ENCODE measurements at places on chromosomes 16 and 17. TPM values are rescaled to one million over a fixed set of nuclear protein-coding genes. Genes with fewer than 3 reads are reported as not detected.

ADAM11 gene
- not detected for total RNA-seq

CACNB1 gene
- total RNA-seq = 9.6 TPM

TMEM107 gene
- 1.6 TPM for total RNA-seq

SLFN12L gene
- total RNA-seq = not detected

LPO gene
- not detected for total RNA-seq

DNA sequence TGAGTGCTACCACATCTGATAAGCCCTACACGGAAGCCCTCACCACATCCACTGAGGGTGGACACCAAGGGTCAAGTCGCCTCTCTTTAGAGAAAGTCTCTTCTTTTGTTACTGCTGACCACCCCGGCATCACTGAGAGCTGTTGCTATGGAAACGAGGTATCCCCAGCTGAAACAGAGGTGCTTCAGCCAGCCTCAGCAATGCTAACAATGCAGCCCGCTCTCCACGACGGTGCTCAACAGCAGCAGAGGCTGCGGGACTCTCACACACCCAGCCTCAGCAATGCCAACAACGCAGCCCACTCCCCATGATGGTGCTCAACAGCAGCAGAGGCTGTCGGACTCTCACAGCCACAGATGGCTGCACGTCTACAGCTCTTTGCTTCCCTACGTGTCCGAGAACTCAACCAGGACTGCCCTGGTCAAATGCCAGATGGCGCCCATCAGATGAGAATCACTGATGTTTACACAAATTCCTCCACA lies 41.4 kb downstream of the VPS53 start:
- no peak for DNase-seq
- no peaks in the 10 kb centered on the region for H3K4me1 ChIP-seq
- H3K4me3 ChIP-seq = no peak overlapping the region
- H3K27ac ChIP-seq = no peak overlapping the region

DNA sequence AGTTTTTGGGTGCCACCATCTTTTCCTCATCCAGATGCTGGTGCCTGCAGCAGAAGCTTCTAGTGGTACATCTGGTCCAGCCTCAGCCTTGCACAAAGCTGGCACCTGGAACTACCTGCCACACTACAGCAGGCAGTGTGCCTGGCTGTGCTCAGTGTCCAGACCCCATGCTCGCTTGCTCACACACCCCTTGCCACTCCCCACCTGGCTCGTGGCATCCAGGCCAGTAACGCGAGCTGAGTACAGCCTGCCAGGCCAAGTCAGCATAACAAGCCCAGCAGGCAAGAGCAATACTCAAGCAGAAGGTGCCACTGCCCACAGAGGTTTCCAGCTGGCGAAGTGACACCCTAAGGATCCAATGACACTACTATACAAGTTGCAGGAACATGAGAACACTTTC lies 29.7 kb upstream of the KIF2B start:
- no peak overlapping the region for H3K4me3 ChIP-seq
- no peak overlapping the region for H3K27ac ChIP-seq
- DNase-seq = no peak
- no peaks in the 10 kb centered on the region for H3K36me3 ChIP-seq

DNA sequence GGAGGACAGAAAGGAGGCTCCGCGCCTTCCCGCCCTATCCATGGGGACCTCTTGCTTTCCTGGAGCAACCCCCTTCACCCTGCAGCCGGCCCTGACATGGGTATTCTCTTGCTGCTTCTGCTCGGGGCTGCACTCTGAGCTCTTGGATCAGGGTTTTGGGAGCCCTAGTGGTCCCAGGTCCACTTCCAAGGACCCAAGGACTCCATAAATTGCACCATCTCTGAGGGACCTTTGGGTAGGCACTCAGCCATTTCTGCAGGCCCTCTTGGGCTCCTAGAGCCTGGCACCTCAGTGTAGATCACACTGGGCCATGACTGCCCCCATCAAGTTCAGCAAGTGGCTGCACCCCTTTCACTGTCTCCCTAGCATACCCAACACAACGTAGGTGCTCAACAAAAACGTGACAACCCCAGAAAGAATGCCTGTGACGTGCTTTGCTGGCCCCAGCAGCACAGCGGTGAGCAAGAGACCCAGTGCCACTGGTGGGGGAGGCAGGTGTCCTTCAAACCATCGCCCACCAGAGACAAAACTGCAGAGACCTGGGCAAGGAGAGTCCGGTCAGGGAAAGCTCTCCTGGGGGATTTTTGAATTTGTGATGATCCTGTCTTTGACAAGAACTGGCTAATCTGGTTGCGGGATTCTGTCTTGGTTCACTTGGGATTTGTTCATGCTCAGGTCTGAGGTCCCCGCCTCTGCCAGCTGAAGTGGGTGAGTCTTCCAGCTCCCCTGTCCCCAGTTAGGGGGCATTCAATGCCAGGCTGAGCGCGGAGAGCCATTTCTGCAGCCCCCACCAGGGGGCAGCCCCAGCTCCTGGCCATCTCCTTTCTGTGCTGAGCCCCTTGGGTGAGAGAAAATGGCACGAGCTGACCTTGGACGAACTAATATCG lies 2.5 kb upstream of the RAB11FIP4 start:
- no peaks in the 10 kb centered on the region for H3K36me3 ChIP-seq
- peaks cover 6% of the 10 kb centered on the region for H3K4me1 ChIP-seq
- DNase-seq = no peak
- no peak overlapping the region for H3K4me3 ChIP-seq
- no peak overlapping the region for H3K27ac ChIP-seq

GRCh38 chr16:24125214-24125613 lies 130.9 kb upstream of the CACNG3 start:
- no peak overlapping the region for H3K27ac ChIP-seq
- no peaks in the 10 kb centered on the region for H3K27me3 ChIP-seq
- H3K4me1 ChIP-seq = no peaks in the 10 kb centered on the region
- DNase-seq = no peak
- no peak overlapping the region for H3K4me3 ChIP-seq

DNA sequence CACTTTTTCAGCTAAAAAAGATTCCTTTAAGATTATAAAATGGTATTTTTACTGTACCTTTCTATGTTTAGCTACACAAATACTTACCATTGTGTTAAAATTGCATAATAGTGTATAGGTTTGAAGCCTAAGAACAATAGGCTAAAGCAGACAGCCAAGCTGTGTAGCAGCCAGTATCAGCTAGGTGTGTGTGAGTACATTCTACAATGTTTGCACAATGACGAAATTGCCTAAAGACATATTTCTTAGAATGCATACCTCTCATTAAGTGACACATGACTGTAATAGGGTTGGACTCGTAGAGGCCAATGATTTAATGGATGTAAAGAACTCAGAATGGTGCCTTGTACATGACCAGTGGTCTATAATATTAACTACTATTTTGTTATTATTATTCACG lies 1.9 kb upstream of the MT1B start:
- H3K4me3 ChIP-seq = no peak overlapping the region
- H3K36me3 ChIP-seq = no peaks in the 10 kb centered on the region
- DNase-seq = no peak
- H3K4me1 ChIP-seq = no peaks in the 10 kb centered on the region
- H3K27me3 ChIP-seq = no peaks in the 10 kb centered on the region

DNA sequence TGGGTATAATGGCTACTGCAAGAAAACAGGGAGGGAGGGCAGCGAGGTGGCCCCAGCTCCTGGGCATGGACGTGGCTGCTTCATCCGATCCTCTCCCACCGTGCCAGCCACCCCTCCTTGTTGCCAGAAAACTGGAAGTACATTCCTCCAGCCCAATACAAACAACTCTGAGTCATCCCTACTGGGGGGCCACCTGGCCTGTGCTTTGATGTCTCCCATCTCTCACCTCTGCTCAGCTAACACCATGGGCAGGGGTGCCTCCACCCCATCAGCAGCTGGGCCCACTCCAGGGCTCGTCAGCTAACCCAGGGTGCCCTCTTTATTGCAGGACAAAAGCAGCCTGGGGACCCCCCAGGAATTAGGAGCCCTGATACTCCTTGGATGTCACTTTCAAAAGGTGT lies 2.0 kb downstream of the RHBDF2 start:
- peak overlapping the region; percentile 5 for H3K4me3 ChIP-seq
- H3K36me3 ChIP-seq = no peaks in the 10 kb centered on the region
- DNase-seq = no peak
- H3K27ac ChIP-seq = peak overlapping the region; percentile 80
- peaks cover 38% of the 10 kb centered on the region for H3K4me1 ChIP-seq
- no peaks in the 10 kb centered on the region for H3K27me3 ChIP-seq

GRCh38 chr17:63695889-63696288 lies 4.0 kb downstream of the LIMD2 start:
- peaks cover 41% of the 10 kb centered on the region for H3K36me3 ChIP-seq
- H3K4me1 ChIP-seq = peaks cover 2% of the 10 kb centered on the region
- H3K27me3 ChIP-seq = no peaks in the 10 kb centered on the region
- no peak for DNase-seq
- no peak overlapping the region for H3K27ac ChIP-seq

DNA sequence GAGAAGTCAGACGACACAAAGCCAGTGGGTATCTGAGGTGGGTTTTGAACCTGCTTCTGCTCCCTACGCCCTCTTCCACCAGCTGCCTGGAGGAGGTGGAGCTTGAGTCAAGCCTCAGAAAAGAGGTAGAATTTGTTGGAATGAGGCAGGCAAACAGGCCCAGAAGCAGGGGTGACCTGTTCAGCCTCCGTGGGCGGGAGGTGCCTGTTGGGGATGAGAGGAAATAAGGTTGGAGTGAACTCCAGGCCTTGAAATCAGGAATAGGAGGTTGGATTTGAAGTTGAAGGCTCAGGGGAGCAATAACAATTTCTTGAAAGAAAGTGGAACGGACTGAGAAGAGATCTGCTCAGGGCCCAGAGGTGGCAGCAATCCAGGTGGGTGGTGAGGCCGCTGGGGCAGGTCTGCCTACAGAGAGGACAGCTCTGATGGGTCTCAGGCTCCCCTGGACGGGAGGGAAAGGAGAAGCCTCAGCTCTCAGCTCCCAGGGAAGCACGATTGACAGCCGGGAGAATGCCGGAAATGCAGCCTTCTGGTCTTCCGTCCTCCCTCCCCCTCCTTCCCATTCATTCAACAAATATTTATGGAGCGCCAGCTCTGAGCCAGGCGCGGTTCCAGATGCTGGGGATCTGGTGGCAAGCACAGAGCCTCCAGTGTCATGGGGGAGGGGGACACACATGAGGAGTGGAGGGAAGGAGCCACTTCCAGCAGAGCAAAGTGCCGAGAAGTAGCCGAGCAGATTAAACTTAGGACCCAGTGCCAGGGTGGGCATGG lies 61.9 kb upstream of the CIBAR2 start:
- H3K27ac ChIP-seq = peak overlapping the region; percentile 36
- no peak for DNase-seq
- no peaks in the 10 kb centered on the region for H3K27me3 ChIP-seq
- peaks cover 9% of the 10 kb centered on the region for H3K4me1 ChIP-seq
- H3K36me3 ChIP-seq = no peaks in the 10 kb centered on the region
- no peak overlapping the region for H3K4me3 ChIP-seq

DNA sequence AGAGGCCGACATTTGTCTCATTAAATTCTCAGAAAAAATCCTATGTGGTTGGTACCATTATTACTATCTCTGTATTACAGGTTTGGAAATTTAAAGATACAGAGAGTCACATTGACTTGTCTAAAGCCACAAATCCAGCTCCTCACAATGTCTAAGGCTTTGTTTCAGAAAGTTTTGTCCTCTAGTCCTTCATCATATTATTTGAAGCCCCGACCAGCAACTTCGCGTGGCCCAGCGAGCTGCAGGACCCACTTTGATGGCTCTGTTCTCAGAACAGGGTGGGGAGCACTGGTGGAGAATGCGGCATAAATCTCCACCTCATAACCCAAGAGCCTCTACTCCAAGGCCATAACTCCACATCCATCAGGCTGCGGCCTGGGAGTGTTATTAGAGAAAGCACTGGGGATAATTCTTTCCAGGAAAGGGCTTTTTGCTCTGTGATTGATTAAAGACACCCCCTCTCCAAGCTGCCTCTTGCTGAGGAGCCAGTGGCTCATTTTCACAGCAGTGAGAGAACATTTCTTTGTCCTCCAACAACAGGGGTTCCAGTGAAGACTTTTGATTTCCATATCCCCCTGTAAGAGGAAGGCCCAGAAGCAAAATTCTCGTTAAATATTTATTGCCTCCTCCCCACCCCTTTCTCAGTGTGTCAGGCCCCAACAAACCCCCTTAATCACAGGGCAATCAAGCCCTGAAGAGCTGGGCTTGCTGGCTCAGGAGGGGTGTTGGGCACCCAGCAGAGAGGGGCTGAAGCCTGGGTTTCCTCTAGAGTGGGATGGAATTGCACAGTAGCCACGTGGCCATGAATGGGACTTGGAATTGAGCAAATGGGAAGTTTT lies 113.7 kb upstream of the CDH11 start:
- no peaks in the 10 kb centered on the region for H3K27me3 ChIP-seq
- no peak for DNase-seq
- H3K36me3 ChIP-seq = no peaks in the 10 kb centered on the region
- no peak overlapping the region for H3K4me3 ChIP-seq

- no peaks in the 10 kb centered on the region for H3K36me3 ChIP-seq
- H3K27ac ChIP-seq = no peak overlapping the region
- no peaks in the 10 kb centered on the region for H3K4me1 ChIP-seq
- DNase-seq = no peak
- no peak overlapping the region for H3K4me3 ChIP-seq
These were observed 26.0 kb downstream of the DHRS7B start for GRCh38 chr17:21152731-21153130.

- H3K36me3 ChIP-seq = no peaks in the 10 kb centered on the region
- no peaks in the 10 kb centered on the region for H3K4me1 ChIP-seq
- no peak overlapping the region for H3K27ac ChIP-seq
- H3K27me3 ChIP-seq = no peaks in the 10 kb centered on the region
- H3K4me3 ChIP-seq = no peak overlapping the region
These were observed 280.4 kb downstream of the HS3ST3B1 start for GRCh38 chr17:14581186-14581830.

DNA sequence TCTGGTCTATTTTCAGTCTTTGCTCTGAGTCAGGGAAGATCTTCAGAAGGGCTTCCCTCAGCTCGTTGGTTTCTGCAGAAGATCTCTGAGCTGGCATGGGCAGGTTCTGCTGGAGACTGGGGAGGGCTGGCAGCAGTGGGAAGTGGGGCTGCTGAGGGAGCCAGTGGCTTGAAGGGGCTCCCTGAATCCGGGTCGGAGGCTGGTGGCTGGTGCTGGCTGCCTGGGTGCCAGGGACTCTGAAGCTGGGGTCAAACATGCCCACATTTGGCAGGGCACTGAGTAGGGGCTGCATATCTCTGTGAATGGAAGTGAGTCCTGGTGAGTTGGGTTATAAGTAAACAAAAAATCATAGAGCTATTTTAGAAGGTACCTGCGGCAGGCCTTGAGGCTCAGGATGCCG lies 67.0 kb downstream of the N4BP1 start:
- no peak overlapping the region for H3K27ac ChIP-seq
- H3K27me3 ChIP-seq = no peaks in the 10 kb centered on the region
- peaks cover 36% of the 10 kb centered on the region for H3K36me3 ChIP-seq
- no peaks in the 10 kb centered on the region for H3K4me1 ChIP-seq

- DNase-seq = no peak
- no peak overlapping the region for H3K4me3 ChIP-seq
- no peak overlapping the region for H3K27ac ChIP-seq
- H3K4me1 ChIP-seq = no peaks in the 10 kb centered on the region
- no peaks in the 10 kb centered on the region for H3K36me3 ChIP-seq
These were observed 59.9 kb upstream of the CDH5 start for GRCh38 chr16:66306366-66307150.
